ENCODE measurements at places on chromosomes 2 and 18. TPM values are rescaled to one million over a fixed set of nuclear protein-coding genes. Genes with fewer than 3 reads are reported as not detected.

WDR43 gene
- 166 TPM for total RNA-seq

C2orf74 gene
- 14.1 TPM for total RNA-seq

SMYD1 gene
- not detected for total RNA-seq

HJURP gene
- 46.5 TPM for total RNA-seq

ZRANB3 gene
- 13.2 TPM for total RNA-seq

CDH20 gene
- under 0.01 TPM for total RNA-seq

PIEZO2 gene
- total RNA-seq = 0.12 TPM

SATB2 gene
- 4.9 TPM for total RNA-seq

EVX2 gene
- total RNA-seq = 0.11 TPM

GLS gene
- 275 TPM for total RNA-seq

APOB gene
- total RNA-seq = under 0.01 TPM

MC5R gene
- total RNA-seq = not detected

GPR55 gene
- total RNA-seq = not detected

MROH2A gene
- not detected for total RNA-seq

LONRF2 gene
- total RNA-seq = 7.6 TPM

FLACC1 gene
- 1.4 TPM for total RNA-seq

EGR4 gene
- not detected for total RNA-seq

RGPD3 gene
- 0.37 TPM for total RNA-seq

IKZF2 gene
- 7.5 TPM for total RNA-seq

CXCR1 gene
- total RNA-seq = not detected

ALKAL2 gene
- total RNA-seq = not detected

Data from uterine smooth muscle cell (primary cell).